ENCODE measurements at places on chromosomes 11 and 22.

GRCh38 chr11:12118949-12119348, 8.6 kb downstream of the MICAL2 start:
- no peak for DNase-seq

DNA sequence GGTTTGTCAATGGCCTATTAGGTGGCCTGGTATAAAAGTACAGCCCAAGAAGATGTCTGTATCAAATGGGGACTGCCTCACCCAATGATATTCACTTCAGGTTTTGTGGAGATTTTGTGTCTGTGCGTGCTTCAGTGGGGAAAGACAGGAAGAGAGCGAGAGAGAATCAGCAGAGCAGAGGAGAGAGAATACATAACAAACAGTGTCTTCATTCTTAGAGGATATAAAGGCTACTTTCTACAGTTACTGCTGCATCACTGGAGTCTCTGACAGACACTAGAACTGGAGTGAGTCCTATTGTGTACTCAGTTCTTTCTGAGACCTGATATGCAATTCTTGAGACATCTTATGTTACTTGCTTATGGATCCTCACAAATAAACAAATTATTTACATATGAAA, 115.0 kb downstream of the CASP12 start:
- DNase-seq, result no peak

- no peak for DNase-seq
Observed at GRCh38 chr11:73324665-73325035, 16.6 kb downstream of the ARHGEF17 start.

DNA sequence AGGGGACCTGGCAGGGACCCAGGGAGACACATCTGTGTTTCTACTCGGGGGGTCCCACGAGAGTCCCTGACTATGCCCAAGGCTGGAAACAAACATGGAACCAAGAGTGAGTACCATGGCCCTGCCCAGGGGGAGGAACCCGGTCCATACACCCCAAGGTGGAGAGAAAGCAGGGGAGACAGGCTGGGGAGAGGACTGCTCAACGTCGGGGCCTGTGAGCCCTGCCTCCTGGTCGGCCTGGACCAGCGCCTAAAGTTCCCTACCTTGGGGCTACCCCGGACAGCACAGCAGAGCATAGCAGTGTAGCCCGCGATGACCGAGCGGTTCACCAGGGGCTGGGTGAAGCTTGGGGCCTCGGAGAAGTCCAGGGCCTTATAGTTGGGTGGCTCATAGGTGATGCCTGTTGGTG, 20.2 kb downstream of the MYBPC3 start:
- DNase-seq, result no peak

DNA sequence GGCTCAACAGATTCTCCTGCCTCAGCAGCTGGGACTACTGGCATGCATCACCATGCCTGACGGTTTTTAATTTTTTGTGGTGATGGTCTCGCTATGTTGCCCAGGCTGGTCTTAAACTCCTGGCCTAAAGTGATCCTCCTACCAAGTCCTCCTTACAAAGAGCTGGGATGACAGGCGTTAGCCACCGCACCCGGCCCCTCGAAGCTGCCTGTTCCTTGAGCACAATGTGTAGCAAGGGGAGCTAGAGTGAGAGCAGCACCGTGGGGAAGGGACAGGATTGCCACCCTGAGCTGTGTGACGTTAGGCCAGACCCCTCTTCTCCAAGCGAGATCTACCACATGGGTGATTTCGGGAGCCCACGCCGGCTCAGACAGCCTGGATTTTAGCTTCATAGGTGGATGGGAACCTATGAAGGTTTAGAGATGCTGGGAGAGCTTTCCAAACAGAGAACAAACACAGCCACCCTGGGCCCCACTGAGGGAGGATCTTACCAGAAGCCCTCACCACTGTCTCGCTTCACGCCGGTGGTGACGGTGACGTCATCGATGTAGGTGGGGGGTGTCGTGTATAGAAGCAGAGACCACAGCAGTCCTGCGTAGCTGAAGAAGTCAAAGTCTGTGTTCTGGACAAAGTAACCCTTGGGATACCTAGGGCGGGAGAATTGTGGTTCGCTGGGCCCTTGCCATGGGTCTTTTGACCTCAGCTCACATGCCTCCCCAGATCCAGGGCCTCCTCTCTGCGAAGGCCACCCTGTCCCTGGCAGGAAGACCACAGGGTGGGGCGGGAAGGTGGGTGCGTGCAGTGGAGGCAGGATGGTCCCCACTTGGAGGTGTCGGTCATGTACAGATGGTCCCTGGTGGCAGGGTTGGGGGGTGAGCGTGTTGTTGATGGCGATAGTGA, 23.1 kb downstream of the RGL4 start:
- DNase-seq, result no peak

- DNase-seq, result no peak
Observed at GRCh38 chr11:63242089-63242781, 1.2 kb downstream of the SLC22A25 start.

- DNase-seq, result no peak
Observed at GRCh38 chr11:46991391-46991790, 54.8 kb downstream of the CSTPP1 start.

DNA sequence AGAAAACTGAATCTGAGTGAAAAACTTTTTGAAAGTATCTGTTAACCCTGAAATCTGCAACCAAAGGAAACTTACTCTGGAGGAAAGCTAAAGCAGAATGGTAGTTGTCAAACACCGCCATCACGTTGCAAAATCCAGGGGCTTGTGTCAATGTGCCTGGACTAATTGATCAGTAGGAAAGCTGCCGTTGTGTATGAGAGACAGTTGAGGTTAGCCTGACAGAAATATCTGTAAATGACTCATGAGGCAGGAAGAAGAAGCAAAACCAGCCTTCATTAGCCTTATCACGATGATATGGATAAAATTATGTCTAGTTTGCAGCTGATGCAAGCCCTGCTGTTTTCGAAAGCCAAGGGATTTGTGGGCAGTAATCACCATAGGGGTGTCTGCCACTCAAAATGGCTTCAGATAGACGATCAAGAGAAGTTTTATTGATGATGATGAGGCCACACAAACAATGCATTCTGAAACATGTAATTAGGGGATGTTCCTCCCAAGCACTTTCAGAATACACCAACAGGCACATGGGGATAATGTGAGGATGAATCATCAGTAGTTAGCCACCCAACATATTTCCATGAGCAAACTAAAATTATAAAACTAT, 8.9 kb downstream of the SCGB1A1 start:
- DNase-seq, result peak; percentile 38

DNA sequence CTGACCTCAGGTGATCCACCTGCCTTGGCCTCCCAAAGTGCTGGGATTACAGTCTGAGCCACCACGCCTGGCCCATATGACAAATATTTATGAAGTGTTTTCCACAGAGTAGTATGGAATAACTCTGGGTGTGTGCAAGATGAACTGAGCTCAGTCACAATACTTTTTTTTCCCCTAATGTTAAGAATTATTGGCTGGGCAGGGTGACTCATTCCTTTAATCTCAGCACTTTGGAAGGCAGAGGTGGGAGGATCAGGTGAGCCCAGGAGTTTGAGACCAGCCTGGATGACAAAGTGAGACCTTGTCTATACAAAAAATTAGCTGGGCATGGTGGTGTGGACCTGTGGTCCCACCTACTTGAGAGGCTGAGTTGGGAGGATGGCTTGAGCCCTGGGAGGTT, 6.4 kb downstream of the PTPRJ start:
- DNase-seq, result no peak
